ENCODE measurements at places on chromosomes 6 and 20. TPM values are rescaled to one million over a fixed set of nuclear protein-coding genes. Genes with fewer than 3 reads are reported as not detected.

DNA sequence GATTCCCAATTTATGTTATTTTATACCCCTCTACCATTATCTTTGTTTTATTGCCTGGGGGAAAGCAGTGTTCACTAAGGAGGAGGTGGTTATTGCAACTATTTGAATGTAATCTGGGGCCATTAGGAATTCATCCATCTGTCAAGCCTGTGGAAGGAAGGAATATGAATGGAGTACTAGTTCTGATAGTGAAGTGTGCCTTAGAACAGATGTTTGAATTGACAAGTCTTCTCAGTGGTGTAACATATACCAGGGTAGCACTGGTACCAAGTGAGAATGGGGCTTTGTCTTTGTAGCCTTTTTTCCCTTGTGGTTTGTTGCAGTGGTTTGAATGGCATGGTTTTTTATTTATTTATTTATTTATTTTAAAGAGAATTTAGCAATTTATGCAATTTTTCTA lies 27.9 kb upstream of the HDAC2 start:
- no peak for DNase-seq

DNA sequence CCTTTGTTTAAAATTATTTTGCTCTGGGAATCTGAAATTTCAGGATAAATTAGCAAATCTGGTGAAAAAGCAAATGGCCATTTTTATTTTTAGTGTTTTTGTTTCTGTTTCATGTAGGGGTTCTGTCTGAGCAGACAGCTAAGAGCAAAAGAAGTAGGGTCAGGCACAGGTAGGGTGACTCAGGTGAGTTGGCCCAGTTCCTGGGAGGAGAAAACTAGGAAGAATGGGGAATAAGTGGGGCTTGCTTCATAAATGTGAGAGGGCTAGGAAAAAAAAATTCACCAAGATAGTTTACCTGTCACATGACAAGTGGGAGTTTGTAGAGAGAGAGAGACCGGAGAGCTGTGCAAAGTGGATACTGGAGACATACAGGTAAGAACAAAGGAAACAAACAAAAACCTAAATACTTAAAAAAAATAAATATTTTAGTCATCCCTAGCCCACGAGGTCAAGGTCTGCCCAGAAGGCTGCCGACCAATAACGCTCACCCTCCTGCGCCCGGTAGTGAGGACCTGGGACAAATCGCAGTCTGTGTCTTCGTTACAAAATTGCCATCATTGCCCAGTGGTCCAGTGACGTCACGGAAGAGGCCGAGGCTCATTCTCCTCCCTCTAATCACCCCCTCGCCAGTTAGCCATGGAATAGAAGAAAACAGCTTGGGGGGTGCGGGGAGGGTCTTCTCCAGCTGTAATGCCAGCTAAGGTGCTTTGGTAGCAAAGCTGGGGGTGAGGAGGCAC lies 2.3 kb downstream of the THBD start:
- DNase-seq, result no peak

- no peak for DNase-seq
Observed at GRCh38 chr20:62728028-62728780, 19.6 kb downstream of the NTSR1 start.

C20orf202 gene
- 0.43 TPM for polyA plus RNA-seq

GRCh38 chr20:3727401-3728021 lies 5.0 kb upstream of the HSPA12B start:
- no peak for DNase-seq

DNA sequence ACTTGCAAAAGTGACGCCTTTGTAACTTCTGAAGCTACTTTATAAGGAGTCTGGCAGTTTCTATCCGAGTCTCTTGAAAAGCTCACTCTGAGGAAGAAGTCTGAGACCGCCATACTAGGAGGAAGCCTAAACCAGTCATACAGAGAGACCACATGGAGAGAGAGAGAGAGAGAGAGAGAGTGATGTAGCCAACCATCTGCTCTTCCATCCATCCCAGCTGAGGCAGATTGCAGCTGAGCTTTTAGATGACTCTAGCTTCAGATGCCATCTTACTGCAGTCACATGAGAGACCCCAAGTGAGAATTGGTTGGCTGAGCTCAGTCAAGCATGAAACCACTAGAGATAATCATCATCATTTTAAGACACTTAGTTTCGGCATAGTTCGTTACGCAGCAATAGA lies 15.0 kb upstream of the DTNBP1 start:
- DNase-seq, result no peak

- no peak for DNase-seq
Observed at GRCh38 chr6:137874204-137875057, 7.4 kb downstream of the TNFAIP3 start.

GRCh38 chr6:166579237-166579850 lies 7.1 kb downstream of the RAMACL start:
- no peak for DNase-seq

All from left kidney (tissue), 8 donors.